ENCODE measurements at places on chromosomes 7 and 10. TPM values are rescaled to one million over a fixed set of nuclear protein-coding genes. Genes with fewer than 3 reads are reported as not detected.

DNA sequence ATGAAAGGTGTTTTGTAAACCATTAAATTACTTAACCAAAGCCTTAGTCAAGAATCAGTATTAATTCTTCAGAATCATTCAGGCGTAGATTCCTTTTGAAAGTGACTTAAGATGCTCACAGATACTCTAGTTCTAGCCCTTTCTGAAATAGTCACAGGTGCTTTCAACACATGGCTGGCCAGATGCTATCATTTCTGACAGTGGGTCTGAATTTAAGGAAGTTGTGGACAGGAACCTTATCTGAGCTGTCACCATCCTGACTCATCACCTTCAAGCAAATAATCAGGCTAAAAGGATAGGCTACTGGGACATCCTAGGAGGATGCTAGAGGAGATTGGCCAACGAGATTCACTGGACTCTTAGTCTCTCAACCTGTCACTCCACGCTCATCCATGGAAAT lies 501.5 kb downstream of the LRMDA start:
- no peak overlapping the region for H3K4me3 ChIP-seq
- no peaks in the 10 kb centered on the region for H3K27me3 ChIP-seq
- no peaks in the 10 kb centered on the region for H3K4me1 ChIP-seq
- no peak for DNase-seq

DNA sequence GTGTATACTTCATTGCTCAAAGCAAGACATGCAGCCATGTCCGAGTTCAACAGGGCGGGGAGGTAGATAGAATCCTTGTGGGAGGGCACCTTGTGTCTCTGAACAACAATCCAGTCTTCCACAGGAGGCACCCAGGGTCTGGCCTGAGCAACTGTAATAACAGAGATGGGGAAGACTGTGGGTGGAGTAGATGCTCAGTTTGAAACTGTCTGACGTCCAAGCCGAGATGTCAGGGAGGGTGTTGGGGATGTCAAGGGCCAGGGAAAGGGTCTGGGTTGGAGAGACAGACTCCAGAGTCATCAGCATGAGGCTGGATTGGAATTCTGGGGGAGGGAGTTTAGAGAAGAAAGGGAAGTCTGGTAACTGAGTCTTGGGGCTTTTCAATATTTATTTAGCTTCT lies 88.0 kb downstream of the FANK1 start:
- H3K36me3 ChIP-seq, result no peaks in the 10 kb centered on the region
- no peaks in the 10 kb centered on the region for H3K4me1 ChIP-seq
- H3K27ac ChIP-seq, result no peak overlapping the region
- no peak for DNase-seq
- H3K4me3 ChIP-seq, result no peak overlapping the region

GRCh38 chr10:15124908-15125307 lies 27.8 kb downstream of the RPP38 start:
- DNase-seq, result no peak
- H3K27me3 ChIP-seq, result no peaks in the 10 kb centered on the region
- H3K27ac ChIP-seq, result no peak overlapping the region
- no peaks in the 10 kb centered on the region for H3K4me1 ChIP-seq

- H3K36me3 ChIP-seq, result no peaks in the 10 kb centered on the region
- no peak overlapping the region for H3K27ac ChIP-seq
- H3K27me3 ChIP-seq, result no peaks in the 10 kb centered on the region
- peaks cover 5% of the 10 kb centered on the region for H3K4me1 ChIP-seq
- no peak for DNase-seq
- no peak overlapping the region for H3K4me3 ChIP-seq
Observed at GRCh38 chr7:7924303-7924702, 44.3 kb upstream of the GLCCI1 start.

GRCh38 chr7:29282819-29283414 lies 88.3 kb downstream of the CHN2 start:
- DNase-seq, result no peak
- no peaks in the 10 kb centered on the region for H3K36me3 ChIP-seq
- peaks cover 3% of the 10 kb centered on the region for H3K4me1 ChIP-seq
- no peak overlapping the region for H3K4me3 ChIP-seq
- no peaks in the 10 kb centered on the region for H3K27me3 ChIP-seq

The CABCOCO1 gene
- 3.5 TPM for total RNA-seq

The SH3PXD2A gene
- 34.8 TPM for total RNA-seq

The AFAP1L2 gene
- total RNA-seq, result 5.3 TPM

The NEUROD6 gene
- total RNA-seq, result not detected

The ASB10 gene
- total RNA-seq, result not detected

The TAS2R5 gene
- 2.2 TPM for total RNA-seq

The ELOVL3 gene
- 0.92 TPM for total RNA-seq

All from lower lobe of right lung (tissue), 2 donors.